Hepatocyte (in vitro differentiated cells): ENCODE measurements at places on chromosomes 1 and 21. TPM values are rescaled to one million over a fixed set of nuclear protein-coding genes. Genes with fewer than 3 reads are reported as not detected.

- DNase-seq, result no peak
These were observed 4.9 kb upstream of the DMRTA2 start for GRCh38 chr1:50427818-50428779.

The ZNF697 gene
- total RNA-seq, result 7.3 and 7.5 TPM in 2 replicates

The LYPLA2 gene
- 73.2 and 108 TPM in 2 replicates for total RNA-seq

The RORC gene
- total RNA-seq, result 1.2 and 1.3 TPM in 2 replicates

- no peak for DNase-seq
These were observed 6.4 kb upstream of the THEM5 start for GRCh38 chr1:151859891-151860293.

- DNase-seq, result no peak
These were observed 210.4 kb upstream of the BRINP3 start for GRCh38 chr1:190688096-190688495.

DNA sequence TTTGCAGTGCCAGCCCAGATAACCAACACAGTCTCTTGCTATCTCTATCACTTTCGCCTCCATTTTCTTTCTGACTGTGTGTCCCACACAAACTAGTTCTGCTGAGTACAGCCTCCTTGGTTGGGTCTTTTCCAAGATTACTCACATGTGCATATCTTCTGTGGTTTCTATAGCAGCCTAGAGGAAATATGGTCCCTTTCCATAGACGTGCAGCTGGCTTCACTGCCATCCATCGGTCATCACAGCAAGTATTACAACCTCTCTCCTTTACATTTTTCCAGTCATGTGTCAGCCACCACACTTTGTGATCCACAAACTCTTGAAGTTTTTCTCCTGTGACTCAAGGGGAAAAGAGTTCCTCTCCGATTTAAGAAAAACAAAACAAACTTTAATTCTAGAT is 893.4 kb upstream of the ADGRL4 start:
- no peak for DNase-seq

GRCh38 chr1:116170721-116171589 is 59.8 kb downstream of the MAB21L3 start:
- DNase-seq, result no peak

- no peak for DNase-seq
These were observed 15.0 kb downstream of the CRNN start for GRCh38 chr1:152398812-152399698.

GRCh38 chr1:180722586-180722985 is 90.8 kb downstream of the XPR1 start:
- no peak for DNase-seq

- DNase-seq, result no peak
These were observed 48.7 kb downstream of the LHX4 start for GRCh38 chr1:180278596-180279395.

GRCh38 chr1:56169856-56170255 is 409.5 kb downstream of the PLPP3 start:
- DNase-seq, result no peak

The SLC1A7 gene
- not detected in 2 replicates for total RNA-seq

The CHI3L1 gene
- total RNA-seq, result 8.4 and 12.8 TPM in 2 replicates

The SLAMF7 gene
- 0.07 TPM in 1 of 2 replicates, not detected in the other for total RNA-seq

DNA sequence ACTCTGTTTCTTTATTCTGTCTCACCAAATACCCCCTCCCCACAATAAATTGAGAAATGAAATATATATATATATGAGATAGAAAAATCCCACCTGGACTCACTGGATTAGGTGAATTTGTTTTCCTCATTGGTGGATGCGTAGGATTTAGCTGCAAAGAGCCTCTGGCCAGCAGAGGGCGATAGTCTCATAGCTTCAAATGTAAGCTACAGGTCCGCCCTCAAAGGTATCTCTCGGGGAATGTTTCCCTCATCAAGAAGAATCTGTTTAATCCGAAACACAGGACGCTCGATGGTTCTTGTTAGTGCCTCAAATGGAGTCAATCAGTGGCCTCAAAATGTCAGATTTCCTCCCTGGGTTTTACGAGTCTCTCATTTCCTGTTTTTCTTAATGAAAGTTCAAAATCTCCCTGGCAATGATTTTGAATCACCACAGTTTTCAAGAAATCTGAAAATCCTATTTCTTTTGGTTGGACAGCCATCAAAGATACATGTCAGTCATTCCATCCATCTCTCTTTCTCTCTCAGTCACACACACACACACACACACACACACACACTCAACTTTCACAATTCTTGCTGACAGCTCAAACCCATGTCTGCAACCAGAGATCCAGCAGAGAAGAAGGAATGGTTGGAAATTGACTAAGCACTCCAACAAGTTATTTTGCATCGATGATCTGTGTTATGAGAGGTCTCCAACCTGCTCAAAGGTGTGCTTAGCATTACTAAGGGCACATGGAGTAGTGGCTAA is 13.9 kb upstream of the CAMK1G start:
- peak; percentile 93 for DNase-seq

DNA sequence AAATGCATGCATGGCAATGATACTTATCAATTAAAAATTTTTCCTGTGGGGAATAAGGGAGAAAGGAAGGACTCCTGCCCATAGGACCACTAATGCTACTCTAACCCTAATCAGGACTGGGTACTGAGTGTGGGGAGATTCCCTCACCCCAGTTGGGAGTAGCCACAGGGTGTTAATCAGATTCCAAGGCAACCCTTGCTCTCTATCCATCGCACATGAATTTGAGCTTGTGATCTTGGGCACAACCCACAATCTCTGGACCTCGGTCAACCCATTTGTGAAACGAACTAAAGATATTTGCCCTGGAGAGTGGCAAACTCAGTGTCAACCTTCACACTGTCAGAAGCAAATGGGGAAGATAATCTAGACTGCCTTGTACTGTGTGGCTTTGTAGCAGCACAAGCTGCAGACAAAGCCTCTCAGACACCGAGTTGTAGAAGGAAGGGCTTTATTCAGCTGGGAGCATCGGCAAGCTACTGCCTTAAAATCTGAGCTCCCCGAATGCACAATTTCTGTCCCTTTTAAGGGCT is 69.5 kb downstream of the SERINC2 start:
- DNase-seq, result no peak
